ENCODE measurements at places on chromosomes 6 and 20.
A peak's percentile ranks its signal among the peaks of the same experiment; 100 is the strongest.

- DNase-seq: no peak
Measured at GRCh38 chr6:38933426-38933825, 115.2 kb upstream of the GLP1R start.

GRCh38 chr6:108502832-108503231 lies 57.9 kb upstream of the FOXO3 start:
- DNase-seq: no peak

DNA sequence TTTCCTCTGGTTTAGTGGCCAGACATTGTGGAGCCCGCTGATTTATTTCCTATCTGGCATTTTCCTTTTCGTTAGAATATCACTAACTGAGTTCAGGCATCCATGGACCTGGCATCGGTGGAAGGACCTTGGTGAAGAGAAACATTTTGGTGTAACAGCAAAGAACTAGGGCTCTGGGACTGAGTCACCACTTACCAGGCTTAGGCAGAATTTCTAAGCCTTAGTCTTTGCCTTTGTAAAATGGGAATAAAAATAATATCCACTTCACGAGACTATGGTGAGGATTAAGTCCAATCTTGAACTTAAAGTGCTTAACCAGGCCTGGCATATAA lies 42.0 kb upstream of the ENPP1 start:
- no peak for DNase-seq

DNA sequence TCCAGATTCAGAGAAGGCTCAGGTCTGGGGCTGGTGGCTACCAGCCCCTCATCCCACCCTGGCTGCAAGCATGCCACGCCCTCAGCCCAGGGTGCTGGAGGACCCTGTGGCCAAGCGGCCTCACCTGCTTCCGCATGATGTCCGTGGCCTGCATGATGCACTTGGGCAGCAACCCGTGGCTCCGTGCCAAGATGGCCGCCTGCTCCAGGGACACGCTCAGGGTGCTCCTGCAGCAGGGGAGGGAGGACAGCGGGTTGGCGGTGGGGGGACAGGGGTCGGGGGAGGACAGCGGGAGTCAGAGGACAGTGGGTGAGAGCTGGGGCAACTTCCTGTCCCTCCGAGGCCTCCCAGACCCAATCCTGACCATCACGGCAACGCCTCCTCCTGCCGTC lies 200.1 kb downstream of the PREX1 start:
- no peak for DNase-seq

DNA sequence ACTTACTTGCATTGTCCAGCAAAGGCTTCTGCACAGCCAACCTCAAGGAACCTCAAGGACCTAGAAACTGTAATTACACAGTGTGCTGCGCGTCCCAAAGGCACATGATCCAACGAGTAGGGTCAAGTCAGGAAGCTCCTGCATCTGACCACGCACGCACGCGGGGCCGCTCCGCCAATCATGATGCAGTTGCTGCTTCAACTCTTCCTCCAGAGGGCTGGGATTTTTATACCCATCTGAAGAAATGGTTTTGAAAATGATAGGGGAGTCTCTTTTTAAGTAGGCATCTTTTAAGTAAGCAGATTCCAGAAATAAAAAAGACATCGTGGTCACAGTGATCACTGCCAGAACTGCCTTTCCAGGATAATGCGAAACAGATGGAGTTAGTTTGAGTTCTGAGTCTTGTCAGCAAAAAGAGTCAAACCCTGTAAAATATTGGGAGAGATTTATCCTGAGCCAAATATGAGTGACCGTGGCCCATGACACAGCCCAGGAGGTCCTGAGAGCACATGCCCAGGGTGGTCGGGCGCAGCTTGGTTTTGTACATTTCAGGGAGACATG lies 34.0 kb downstream of the KIF25 start:
- DNase-seq: no peak

DNA sequence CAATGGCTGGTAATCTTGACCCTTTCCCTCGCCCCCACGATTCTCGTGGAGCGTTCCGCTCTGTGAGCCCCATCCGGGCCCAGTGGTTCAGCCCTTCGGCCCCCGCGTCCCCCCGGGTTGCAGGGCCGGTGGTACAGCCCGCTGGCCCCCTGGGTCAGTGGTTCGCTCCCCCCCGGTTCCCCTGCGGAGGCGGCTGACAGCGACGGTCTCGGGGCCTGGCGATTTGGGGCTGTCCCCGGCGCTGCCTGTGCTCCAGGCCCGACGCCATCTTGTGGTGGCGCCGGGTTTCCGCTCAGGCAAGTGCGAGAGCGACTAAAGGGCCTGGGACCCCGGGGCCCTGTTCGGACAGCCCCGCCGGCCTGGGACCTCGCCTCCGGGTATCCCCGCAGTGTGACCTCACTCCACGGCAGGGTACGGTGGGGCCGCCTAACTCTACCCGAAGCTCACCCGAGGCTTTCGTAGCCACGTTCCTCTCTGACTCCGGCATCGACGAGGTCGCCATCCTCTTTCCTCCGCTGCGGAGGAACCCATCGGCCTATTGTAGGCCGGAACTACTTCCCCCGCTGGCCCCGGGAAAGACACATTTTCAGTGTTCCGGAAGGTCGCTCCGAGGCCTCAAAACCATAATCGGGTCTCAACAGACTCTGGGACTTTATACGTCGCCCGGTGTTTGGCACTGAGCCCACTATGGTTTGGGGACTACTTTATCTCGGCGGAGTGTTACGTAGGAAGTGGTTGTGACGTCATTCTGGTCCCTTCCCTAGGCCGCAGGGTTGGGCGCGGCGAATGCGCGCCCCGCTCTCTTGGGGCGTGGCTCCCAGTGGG lies at the start of gene ZNF335:
Gene ZNF335, minus strand, starts transcription at position 529 of the 825 bp plus-strand sequence. CDS start 793 bp downstream, outside the sequence.
- peak; percentile 95 for DNase-seq

All from stimulated activated CD4-positive, alpha-beta T cell treated with anti-CD3 and anti-CD28 coated beads, Interleukin-1b, Interleukin-23, amount 100 ng/mL, for 48 hours (primary cell).